NCI-H1105 (cell line): ENCODE measurements at places on chromosomes 16 and 17.

DNA sequence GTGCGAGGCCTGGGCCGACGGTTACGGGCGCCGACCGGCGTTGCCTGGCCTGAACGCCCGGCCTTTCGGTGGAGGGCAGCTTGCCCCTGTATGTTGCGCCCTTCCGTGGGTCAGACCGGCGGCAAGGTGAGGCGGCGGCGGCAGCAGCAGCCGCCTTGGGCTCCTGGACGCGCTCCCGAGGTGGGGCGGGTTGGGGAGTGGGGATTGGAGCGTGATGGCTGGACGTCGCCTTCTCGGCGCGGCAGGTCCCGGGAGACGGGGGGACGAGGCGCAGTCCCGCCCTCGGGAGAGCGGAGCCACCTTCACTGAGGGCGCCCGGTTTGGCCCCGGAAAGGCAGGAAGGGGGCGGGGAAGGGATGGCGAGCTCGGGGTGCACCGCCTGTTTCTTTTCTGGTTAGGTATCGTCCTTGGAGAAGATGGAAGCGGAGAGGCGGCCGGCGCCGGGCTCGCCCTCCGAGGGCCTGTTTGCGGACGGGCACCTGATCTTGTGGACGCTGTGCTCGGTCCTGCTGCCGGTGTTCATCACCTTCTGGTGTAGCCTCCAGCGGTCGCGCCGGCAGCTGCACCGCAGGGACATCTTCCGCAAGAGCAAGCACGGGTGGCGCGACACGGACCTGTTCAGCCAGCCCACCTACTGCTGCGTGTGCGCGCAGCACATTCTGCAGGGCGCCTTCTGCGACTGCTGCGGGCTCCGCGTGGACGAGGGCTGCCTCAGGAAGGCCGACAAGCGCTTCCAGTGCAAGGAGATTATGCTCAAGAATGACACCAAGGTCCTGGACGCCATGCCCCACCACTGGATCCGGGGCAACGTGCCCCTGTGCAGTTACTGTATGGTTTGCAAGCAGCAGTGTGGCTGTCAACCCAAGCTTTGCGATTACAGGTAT lies 671 bp downstream of the DGKE start:
- DNase-seq, result peak; percentile 46

- no peak for DNase-seq
Measured at GRCh38 chr17:75129576-75129975, 2.0 kb downstream of the NT5C start.

DNA sequence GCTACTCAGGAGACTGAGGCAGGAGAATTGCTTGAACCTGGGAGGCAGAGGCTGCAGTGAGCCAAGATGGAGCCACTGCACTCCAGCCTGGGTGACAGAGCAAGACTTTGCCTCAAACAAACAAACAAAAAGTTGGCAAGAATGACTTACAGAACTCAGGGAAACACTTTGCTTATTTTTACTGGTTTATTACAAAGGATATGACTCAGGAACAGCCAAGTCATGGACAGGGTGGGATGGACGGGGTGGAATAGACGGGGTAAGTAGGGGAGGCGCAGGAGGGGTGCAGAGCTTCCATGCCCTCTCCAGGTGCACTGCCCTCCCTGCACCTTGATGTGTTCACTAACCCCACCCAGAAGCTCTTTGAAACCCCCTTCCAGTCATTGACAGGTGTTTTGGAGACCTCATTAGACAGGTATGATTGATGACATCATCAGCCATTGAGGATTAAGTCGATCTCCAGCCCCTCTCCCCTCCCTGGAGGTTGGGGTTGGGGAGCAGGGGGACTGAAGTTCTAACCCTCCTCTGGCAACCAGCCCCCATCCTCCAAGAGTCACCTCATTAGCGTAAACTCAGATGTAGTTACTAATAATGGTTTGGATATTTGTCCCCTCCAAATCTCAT lies 41.3 kb upstream of the ZCCHC14 start:
- DNase-seq, result no peak

DNA sequence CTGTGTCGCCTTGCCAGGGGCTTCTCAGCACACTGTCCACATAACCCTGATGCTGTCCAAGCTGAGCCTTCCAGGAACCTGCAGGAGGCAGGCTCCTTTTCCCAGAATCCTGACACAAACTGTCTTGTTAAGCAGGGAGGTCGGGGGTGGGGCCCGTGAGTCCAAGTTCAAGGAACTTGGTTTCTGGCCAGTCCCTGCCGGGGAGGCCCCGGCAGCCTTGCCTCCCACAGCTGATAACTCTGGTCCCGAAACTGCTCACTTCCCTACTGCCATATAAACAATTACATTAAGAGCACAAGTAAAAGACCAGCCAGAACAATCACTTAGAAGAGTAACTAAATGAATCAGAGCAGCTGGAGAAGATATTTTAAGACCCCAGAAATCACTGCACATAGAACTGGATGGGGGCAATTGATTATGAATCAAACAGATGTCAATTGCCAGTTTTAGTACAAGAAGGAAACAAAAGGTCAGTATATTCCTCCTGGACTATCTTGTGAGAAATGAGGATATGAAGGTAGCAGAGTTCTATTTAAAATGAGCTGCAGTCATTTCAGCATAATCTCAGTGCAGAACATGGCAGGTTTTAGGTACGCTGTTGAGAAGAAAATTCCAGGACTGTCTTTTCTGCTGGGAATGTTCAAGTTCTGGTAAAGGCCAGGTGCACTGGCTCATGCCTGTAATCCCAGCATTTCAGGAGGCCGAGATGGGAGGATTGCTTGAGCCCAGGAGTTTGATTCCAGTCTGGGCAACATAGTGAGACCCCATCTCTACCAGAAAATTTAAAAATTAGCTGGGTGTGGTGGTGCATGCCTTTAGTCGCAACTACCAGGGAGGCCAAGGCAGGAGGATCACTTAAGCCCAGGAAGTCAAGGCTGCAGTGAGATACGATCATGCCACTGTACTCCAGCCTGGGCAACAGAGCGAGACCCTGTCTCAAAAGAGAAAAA lies 169.8 kb downstream of the PITPNC1 start:
- DNase-seq, result no peak

DNA sequence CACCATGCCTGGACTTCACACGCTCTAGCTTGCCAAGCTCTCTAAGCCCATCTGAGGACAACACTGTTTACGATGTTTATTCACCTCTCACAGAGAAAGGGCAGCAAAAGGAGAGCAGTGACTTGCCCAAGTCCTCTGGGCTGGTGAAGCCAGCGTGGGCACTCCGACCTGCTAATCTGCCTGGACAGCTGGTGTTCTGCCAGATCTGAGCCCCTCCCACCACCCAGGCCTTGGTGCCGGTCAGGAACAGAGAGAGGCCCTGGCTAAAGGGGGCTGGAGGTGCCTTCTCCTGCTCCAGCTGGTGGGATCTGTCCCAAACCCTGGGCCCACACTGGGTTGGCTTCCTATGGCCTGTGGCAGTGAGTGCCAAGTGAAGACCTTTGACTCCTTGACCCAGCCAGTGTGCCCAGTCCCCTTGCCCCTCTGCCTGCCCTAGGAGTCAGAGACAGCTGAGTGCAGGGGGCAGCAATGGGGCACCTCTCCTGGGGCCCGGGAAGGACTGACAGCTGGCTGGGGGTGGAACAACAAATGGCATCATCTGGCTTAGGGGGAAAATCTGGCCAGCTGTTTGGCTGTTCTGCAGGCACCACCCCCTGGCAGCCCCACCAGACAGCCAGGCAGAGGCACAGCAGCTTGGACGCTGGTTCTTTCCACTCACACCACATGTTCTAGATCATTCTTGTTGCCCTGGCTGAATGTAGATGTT lies 1.8 kb upstream of the SLC4A1 start:
- DNase-seq, result no peak

DNA sequence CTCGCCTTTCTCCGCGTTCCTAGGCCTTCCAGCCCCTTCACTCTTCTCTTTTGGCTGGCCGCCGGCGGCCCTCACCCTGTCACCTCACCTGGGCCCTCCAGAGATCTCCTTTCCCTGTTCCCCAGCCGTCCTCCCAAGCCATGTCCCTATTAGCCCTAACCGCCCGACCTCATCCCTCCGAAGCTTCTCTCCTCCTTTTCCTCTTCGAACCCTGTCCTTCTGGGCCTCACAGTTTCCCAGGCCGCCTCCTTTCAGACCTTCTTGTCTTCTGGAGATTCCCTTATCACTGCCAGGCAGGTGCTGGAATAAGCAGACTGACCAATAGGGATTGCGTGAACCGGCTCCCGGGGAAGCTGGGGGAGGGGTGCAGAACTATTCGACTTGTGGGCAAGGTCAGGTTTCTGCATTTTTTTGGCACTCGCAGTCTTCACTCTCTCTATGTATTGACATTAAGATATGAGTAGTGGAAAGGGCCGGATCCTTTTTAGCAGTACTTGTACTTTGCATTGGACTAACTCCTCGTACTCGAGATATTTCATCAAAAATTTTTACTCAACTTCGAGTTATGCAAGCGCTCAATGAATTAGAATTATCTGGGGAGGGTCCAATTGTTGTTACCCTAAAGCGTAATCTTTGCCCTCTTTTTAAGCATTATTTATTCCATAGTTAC lies 690 bp downstream of the RHOT1 start:
- DNase-seq, result peak; percentile 14

- no peak for DNase-seq
Measured at GRCh38 chr17:10149573-10150399, 48.6 kb downstream of the GAS7 start.

DNA sequence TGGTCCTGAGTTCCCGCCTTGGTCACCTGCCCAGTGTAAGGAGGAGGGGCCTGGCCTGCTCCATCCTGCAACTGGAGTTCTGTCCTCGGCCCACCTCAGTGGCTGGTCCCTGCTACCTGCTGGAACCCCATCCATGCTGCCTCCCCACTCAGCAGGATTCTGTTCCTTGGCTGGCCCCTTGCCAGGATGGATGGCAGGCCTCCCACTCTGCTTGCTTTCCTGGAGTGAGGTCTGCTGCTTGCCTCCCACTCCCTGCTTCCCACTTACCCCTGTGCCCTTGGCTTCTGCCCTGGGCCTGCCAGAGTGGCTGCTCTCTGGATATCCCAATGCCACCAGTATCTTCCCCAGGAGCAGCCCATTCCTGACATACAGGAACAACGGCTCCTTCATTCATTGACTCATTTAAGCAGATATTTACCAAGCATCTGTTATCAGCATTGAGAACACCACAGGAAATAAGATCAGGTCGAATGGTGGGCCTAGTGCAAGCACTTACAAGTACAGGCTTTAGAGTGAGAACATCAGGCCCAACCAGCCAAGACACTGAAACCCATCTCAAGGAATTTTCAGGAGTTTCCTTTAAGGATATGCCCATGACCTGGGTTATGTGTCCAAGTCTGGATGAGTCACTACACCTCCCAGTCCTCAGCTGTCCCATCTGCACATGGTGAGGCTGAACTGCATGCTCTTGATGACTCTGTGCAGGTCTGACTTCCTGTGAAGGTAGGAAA lies 17.0 kb upstream of the RPRML start:
- no peak for DNase-seq

GRCh38 chr17:80220736-80221215 lies 549 bp downstream of the SLC26A11 start:
- DNase-seq, result no peak

GRCh38 chr16:80670170-80670865 lies 129.5 kb downstream of the DYNLRB2 start:
- DNase-seq, result no peak

GRCh38 chr17:50954641-50955121 lies 88.5 kb upstream of the TOB1 start:
- no peak for DNase-seq

DNA sequence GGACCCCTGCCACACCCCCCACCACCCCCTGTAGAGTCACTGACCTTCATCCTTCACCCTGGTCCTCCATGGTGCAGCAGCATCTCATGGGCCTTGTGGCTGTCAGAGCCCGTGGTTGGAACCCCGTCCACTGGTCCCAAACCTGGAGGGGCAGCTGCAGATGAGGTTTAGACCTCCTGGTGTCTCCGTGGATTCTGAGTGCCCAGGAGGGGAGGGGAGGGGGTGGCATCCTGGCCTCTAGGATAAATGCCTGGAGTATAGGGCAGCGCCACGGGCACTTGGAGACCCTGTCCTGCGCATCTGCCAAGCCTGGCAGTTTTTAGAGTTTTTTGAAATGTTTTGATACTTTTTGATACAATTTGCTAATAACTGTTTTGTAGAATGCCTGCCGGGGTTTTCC lies 17.5 kb downstream of the KLHL36 start:
- DNase-seq, result no peak
